AML-193 (cell line): ENCODE measurements at places on chromosomes 7 and 10.

DNA sequence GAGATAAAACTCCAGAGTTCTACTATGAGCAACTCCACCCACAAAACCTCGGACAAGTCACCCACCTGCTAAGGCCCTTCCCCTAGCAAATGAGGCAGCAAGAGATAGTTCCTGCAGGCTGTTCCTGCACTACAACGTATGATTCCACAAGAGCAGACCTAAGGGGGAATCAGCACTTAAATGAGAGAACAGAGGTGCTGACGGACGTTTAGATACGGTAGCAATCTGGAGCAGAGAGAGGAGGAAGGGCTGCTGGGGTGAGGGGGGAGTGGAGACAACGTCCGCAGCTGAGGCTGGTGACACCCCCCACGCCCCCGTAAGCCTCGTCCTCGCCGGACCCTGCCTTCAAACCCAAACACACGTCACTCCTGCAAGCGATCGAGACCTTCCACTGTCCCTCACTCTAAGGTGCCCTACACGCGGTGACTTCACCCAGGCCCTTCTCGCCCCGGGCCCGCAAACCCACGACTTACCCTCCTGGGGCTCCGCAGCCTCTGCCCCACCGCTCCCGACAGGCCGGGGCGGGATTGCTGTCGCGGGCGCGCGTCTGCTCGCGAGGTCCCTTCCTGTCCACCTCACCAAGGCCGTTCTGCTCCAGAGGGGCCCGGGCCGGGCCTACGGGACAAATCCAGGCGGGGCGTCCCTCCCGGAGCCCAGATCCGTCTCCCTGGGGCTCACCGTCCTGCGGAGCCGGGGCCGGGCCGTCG lies 635 bp downstream of the ZNF12 start:
- no peak for DNase-seq

GRCh38 chr10:114276671-114277070 lies 37.6 kb downstream of the VWA2 start:
- no peak for DNase-seq

- DNase-seq = no peak
These were observed 5.6 kb upstream of the ASB4 start for GRCh38 chr7:95479992-95480624.

- no peak for DNase-seq
These were observed 299.8 kb downstream of the KLF6 start for GRCh38 chr10:3485057-3485686.

DNA sequence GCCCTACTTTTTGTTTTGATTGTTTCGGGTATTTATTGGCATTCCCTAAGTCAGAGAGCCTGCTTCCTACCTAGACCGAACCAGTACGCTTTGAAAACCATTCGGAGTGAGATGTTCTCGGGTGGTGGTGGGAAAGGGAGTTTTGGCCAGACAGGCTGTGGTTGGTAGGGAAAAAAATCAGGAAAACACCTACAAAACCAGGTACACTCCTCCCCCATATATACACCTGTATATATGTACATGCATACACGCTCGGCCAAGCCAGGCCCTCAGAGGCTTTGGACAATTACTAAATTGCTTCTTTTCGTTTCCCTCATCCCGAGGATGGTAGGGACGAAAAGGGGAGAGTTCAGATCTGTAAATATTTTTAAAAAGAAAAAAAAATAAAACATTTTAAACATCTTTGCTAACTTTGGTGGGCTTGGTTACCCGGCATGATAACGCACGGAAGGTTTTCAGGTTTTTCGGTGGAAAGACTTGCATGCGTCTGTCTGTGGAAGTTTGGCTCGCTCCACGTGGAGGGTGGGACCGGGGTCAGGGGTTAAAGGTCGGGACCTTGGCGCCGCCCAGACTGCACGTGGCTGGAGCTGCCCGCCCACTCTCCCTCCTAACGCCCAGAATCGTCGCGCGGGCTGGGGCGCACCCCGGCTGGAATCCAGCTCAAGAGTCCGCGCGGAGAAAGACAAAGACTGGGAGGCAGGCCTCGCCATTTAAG lies 2.5 kb downstream of the HMX2 start:
- no peak for DNase-seq
